NCI-H1092 treated with DMSO at 0.1 percent for 48 hours (cell line): ENCODE measurements at places on chromosomes 3 and 15.

DNA sequence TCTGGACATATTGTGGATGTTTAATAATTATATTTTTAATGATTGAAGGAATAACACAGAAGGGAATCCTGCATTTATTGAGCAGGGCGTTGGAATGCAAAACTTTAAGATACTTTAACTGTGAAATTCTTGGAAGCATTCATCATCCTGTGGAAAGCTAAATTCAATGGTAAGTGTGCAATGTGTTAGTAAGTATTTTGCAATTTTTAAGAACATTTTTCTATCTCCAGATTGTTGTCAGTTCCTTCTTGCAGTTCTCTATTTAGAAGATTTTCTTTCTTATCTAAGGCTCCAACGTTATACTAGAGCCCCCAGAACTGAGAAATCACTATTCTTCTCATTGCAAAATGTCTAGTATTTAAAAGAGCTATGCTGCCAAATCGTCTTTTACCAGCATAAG is 132.2 kb upstream of the TSC22D2 start:
- DNase-seq = no peak

GRCh38 chr3:99640214-99640851 is 1.9 kb downstream of the COL8A1 start:
- no peak for DNase-seq

GRCh38 chr15:66394472-66394871 is 7.8 kb downstream of the MAP2K1 start:
- no peak for DNase-seq

GRCh38 chr3:52005571-52005986 is 9.9 kb upstream of the RPL29 start:
- DNase-seq = peak; percentile 45

GRCh38 chr3:130504701-130505100 is 12.3 kb upstream of the COL6A6 start:
- DNase-seq = no peak

- no peak for DNase-seq
Observed at GRCh38 chr15:66734961-66735908, 33.2 kb downstream of the SMAD6 start.

GRCh38 chr3:131151-131888 is 65.2 kb upstream of the CHL1 start:
- peak; percentile 30 for DNase-seq

- DNase-seq = no peak
Observed at GRCh38 chr3:147816752-147817151, 407.6 kb downstream of the ZIC1 start.

DNA sequence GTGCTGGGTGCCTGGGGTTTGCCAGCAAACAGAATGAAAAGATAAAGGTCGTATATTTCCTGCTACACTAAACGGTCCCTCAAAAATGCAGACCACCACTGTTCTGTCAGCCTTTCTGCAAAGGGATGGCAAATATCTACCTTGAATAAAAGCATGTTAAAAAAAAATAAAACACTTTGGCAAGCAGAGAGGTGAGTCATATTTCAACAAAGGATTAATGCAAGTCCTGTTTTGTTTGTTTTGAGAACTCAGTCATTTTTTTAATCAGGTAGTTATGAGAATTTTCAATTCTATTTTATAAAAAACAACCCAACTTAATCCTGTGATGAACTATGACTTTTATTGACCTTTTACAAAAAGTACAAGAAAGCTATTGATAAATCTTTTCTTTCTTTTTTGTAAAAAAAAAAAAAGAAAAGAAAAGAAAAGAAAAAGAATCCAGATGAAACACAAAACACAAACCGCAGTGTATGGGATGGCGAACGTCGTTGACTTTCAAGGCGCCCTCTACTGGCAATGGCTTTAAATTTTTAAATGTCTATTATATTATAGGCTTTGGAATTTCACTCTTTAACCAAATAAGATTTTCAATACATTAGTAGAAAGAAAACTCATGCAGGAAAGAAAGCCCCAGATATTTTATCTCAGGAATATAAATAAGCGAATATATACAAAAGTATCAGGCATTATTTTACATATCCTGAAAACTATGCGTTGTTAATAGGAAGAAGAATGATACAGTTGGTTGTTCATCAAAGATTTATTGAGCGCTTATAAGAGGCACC is 87.8 kb downstream of the NCEH1 start:
- DNase-seq = no peak

DNA sequence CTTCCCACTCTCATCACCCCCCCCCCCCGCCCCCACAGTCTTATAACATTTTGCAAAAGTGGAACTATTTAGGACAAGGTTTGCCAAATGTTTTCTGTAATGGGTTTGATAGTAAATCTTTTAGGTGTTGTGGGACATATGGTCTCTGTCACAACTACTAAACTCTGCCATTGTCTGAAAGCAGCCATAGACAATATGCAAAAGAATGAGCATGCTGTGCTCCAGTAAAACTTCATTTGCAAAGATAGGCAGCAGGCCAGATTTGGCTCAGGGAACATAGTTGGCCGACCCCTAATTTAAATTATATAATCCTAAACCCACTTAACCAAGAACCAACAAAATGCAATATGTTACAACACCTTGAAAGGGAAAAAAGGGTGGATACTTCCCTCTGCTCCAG is 46.4 kb downstream of the TIPARP start:
- no peak for DNase-seq

DNA sequence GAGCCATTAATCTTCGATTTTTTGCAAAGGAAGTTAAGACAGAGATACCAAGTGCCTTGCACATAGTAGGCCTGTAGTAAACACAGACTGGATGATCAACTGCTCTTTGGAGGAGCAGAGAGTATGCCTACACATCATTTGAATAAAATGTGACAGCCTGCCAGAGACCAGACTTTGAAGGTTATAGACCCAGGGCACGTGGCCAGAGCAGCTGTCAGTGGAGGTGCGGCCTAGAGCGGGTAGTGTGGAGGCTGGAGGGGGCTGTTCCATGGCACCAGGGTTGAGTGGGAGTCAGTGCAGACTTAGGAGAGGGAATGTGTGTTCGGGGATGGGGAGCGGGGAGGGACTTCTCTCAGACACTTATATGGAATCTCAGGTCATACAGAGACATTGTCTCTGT is 80.8 kb downstream of the SMAD3 start:
- DNase-seq = peak; percentile 11

- no peak for DNase-seq
Observed at GRCh38 chr3:194711913-194712312, 26.2 kb downstream of the FAM43A start.

GRCh38 chr15:45225506-45226273 is 26.3 kb upstream of the SLC28A2 start:
- no peak for DNase-seq

DNA sequence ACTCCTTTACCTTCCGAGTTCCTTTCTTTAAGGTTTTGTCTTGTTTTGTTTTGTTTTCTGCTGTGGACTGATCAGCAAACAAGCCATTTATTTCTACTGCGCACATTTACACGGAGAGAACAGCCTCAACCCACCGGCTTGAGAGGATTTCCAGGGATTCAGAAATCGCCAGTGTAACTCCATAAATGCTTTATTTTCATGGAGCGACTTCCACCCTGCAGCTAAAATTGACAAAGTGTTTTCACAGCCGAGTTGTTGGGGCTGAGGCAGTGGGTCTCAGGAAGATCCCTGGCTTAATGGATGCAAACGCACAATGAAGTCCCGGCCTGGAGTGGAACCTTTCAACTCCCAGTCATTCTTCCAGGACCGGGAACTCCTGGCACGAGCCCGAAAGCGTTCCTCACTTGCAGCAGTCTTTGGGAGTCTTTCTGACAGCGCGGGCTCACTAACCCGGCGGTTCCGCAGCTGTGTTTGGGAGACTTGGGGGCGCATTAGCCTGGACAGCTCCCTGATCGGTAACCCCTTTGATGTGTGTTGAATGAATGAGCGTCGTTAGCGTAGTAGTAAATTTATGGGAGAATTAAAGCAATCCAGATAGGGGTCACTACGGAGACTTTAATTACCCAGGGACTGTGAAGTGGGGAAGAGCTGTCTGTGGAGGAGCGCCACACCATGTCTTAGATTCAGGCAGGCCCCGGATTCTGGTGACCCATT is 785 bp upstream of the MYRIP start:
- peak; percentile 32 for DNase-seq

GRCh38 chr15:38266247-38266986 is 13.8 kb downstream of the SPRED1 start:
- DNase-seq = no peak

GRCh38 chr3:157088601-157089454 is 71.1 kb downstream of the CCNL1 start:
- no peak for DNase-seq

DNA sequence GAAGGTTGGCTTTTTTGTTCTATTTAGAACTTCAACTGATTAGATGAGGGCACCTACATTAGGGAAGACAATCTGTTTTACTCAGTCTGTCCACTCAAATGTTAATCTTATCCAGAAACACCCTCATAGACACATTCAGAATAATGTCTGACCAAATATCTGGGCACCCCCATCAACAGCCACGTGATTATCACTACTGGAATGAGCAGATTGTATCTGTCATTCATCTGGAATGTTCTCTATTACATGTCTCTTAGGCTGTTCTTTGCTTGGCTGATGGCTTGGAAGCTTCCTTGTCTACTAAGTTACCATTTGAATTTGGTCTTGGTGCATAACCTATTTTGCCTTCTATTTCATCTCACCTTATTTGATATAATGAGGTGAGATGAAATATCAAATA is 15.7 kb upstream of the LRRC58 start:
- DNase-seq = no peak

- no peak for DNase-seq
Observed at GRCh38 chr15:51780636-51781035, 29.2 kb downstream of the TMOD2 start.

DNA sequence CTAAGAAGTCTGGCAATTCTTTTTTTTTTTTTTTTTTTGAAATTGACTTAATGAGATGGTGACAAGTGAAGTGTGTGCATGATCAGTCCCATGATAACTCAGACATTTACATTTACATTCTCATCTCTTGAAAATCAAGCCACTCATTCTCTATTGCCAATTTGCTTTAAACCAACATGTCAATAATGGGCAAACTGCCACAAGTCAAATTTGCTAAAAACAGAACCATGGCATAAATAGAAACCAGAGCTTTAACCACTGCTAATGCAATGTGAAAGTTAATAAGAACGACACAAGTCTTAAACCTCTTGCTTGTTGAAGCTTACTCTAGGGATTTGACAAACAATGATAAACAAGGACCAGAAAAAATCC is 12.0 kb upstream of the COL8A1 start:
- no peak for DNase-seq

DNA sequence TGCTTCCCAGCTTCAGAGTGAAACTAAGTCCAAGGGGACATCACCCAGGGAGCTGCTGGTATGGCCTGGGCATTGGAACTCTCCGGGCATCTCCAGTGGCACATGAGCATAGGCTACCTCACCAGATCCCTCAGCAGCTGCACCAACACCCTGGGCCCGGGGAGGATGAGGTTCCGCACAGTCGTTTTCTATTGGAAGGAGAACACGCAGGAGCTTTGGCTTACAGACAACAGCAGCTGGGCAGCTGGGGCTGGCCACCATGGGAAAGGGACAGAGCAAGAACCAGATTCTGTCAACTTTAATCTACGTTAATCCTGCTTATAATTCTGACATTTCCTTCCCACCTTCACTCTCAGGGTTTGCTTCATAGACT is 65.5 kb downstream of the MYO1E start:
- no peak for DNase-seq

GRCh38 chr15:85583923-85584390 is 203.6 kb downstream of the AKAP13 start:
- DNase-seq = no peak

GRCh38 chr15:56832125-56832524 is 86.3 kb upstream of the TCF12 start:
- no peak for DNase-seq

GRCh38 chr3:140258222-140258724 is 323.3 kb downstream of the CLSTN2 start:
- no peak for DNase-seq

GRCh38 chr3:189851682-189852081 is 220.5 kb downstream of the TP63 start:
- DNase-seq = no peak

- DNase-seq = no peak
Observed at GRCh38 chr15:70086636-70087035, 11.1 kb downstream of the TLE3 start.

- no peak for DNase-seq
Observed at GRCh38 chr3:21392526-21392925, 358.5 kb downstream of the ZNF385D start.

DNA sequence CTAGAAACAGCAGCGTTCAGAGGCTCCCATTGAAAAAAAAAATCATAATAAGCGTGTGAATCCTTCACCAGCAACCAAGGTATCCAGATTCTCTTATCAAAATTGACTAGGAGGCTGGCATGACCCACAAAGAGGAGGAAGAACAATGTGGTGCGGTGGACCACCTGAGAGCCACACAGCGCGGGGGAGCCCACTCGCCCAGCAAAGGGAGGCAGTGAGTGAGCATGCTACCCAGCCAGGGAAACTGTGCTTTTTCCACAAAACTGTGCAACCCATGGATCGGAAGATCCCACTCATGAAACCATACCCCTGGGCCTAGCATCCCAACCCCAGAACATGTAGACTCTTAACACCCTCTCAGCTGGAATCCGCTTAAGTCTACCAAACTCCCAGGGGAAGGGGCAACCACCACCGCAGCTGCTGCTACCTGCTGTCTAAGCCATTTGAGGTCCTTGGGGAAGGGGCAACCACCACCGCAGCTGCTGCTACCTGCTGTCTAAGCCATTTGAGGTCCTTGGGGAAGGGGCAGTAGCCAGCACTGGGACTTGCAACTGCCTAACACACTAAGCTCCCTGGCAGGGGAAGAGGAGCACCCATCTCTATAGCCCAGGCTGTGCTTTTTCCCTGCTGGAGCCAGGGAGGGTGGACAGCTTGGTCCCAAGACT is 102.8 kb upstream of the CLDN18 start:
- DNase-seq = no peak

GRCh38 chr15:101023501-101024072 is 104.4 kb downstream of the LRRK1 start:
- DNase-seq = no peak

GRCh38 chr3:187662848-187663409 is 7.3 kb downstream of the SST start:
- DNase-seq = no peak

DNA sequence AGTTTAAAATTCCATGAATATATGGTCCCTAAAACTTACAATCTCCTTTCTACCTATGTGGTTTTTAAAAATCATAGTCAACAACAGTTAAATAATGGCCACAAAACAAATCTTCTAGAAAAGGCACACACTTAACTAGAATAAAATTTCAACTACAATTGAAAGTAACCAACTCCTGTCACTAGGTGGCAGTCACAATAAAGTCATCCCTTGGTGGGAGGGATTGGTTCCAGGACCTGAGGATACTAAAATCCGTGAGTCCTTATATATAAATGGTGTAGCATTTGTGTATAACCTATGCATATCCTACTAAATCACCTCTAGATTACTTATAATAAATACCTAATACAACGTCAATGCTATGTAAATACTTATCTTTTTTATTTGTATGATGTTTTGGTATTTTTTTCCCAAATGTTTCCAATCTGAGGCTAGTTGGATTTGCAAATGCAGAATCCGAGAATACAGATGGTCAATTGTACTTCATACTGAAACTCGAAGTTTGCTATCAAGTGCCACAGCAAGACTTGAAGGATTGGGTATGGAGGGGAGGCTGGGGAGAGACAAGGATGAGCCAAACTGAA is 172.6 kb downstream of the FMN1 start:
- DNase-seq = peak; percentile 41
